Stimulated activated CD4-positive, alpha-beta T cell treated with anti-CD3 and anti-CD28 coated beads, Interleukin-1b, Interleukin-23, amount 100 ng/mL, for 1 hour (primary cell): ENCODE measurements at places on chromosomes 13 and 19.

GRCh38 chr19:33628921-33629825, 7.4 kb downstream of the CHST8 start:
- DNase-seq, result no peak

GRCh38 chr13:44652962-44653660, 77.0 kb upstream of the TSC22D1 start:
- DNase-seq, result no peak

DNA sequence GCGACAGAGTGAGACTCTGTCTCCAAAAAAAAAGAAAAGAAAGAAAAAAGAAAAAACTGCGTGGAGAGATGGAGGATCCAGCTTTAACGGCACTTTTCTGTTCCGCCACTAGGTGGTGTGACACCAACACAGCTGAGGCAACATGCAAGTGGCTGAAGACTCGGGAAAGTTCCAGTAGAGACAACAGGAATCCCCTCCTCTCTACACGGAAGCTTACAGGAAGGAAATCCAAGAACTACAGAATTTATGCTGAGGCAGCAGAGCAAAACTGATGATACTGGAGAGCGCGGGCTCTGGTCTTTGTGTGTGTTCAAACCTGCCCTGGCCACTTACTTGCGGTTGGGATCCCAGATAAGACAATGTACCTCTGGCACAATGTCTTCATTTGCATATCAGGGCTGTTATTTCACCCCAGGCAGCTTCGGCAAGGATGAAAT, 9.9 kb downstream of the RANBP3 start:
- DNase-seq, result no peak

DNA sequence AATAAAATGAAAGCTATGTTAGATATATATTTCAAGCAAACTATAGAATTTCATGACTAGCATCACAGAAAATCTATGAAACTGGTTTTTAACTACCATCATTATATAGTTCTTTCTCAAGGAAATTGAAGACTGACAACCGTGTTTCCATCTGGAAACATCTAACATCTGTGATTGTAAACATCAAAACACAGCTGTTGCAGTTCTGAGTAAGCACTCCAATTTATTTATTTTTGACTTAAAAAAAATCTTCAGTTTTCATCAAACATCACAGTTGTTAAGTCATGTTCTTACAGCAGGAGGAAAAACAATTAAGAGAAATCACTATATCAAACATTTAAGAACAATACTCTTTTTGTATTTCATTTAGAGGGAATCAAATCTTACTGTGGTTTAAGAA, 1653.0 kb upstream of the MIR17HG start:
- no peak for DNase-seq

DNA sequence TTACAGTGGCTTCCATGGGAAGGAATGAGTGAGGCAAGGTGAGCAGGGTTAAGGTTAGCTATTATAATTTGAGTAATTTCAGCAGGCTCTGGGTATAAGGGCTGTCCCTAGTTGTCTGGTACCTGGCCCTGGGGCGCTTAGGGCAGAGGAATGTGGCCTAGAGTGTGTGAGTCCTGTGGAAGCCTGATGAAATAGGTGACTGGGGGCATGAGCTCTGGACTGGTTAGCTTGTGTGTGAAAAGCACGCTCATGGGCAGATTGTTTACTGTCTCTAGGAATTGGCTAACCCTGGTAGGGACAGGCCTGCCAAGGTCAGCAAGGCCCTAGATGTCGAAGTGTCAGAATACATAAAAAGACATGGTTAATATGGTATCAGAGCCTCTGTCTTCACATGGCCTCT, 42.5 kb downstream of the SPRYD7 start:
- no peak for DNase-seq

DNA sequence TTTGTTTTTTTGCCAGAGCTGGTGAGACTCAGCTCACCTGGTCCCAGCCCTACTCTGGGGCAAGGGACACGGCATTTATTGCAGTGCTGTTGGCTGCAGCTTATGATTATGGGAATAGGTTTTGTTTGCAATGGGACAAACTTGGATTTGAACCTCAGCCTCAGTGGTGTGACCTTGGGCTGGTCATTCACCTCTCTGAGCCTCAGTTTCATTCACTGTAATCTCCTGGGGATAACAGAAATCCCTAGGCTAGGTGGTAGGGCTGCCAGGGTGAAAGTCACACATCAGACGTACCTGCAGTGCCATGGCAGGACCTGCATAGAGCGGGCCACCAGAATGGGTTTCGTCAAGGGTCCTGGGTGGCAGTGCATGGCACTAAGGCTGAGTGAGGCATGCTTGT, 73.7 kb upstream of the MEDAG start:
- no peak for DNase-seq

DNA sequence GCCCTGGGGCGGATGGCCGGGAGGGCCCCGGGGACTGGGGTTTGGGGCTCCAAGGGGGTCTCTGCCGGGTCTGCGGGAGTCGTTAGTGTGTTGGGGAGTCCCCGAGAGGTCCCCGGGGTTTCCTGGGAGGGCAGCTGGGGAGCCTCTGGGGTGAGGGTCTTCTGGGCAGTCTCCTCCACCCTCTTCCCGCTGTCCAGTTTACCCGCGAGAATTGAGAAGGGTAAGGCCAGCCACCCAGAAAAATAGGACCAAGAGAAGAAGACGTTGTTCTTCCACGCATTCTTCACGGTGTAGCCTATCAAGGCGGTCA, 1.0 kb upstream of the ETFB start:
- DNase-seq, result no peak
